Gastroesophageal sphincter (tissue), 4 donors: ENCODE measurements at places on chromosomes 11 and 22.

DNA sequence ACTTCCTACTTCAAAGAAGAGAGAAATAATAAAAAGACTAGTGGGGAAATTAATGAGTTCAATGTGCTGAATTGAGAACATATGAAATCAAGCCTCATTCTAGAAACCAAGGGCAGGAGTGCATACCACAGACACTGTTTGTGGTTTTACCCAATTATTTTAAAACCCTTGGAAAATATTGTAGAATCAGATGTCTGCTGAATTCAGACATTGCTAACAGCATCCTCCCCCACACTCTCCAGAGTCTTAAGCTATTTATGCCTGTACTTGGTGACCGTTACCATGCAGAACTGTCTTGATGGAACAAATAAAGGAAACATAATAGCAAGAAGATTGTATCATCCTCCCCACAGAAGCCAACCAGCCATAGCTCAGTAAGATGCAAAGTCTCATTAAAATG, 850.1 kb downstream of the NTM start:
- ATAC-seq, result no peak

DNA sequence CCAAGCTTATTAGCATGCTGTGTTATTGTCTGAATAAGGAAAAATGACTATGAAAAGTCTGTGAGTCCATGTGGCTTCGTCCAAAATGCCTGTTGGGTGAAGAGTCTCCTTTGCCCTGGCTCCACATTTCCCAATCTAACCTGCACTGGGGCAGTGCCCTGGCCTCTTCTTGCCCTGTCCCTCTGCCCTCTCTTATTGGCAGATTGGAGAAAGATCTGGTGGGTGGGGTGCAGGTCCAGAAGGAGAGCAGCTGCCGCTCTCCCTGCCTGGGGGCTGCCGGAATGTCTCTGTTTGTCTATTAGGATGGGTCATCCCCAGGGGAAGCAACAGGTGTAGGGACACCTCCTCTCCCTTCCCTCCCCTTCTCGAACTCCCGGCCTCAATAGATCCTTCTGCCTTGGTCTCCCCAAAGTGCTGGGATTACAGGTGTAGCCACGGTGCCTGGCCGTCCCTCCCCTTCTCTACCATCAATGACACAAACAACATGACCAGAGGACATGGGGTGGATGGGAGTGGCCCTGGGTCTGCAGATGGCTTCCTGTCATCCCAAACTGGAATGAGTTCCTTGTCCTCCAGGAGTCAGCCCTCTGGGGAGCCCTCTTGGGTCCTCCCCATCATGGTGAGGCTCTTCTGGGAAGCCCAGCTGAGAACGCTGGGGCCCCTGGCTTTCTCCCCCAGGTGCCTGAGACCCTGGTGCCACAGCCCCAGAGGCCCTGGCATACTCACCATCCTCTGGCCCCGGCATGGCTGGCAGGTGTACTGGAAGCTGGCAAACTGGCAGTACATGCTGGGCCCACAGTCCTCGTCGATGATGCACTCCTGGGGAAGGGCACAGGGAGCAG, 40.5 kb downstream of the DKK3 start:
- no peak for ATAC-seq

GRCh38 chr11:12215181-12215593, 104.8 kb downstream of the MICAL2 start:
- ATAC-seq, result no peak

GRCh38 chr11:133545199-133545803, 13.0 kb upstream of the OPCML start:
- ATAC-seq, result no peak

- ATAC-seq, result peak; percentile 39
Observed at GRCh38 chr11:34585735-34586487, 35.0 kb upstream of the EHF start.

DNA sequence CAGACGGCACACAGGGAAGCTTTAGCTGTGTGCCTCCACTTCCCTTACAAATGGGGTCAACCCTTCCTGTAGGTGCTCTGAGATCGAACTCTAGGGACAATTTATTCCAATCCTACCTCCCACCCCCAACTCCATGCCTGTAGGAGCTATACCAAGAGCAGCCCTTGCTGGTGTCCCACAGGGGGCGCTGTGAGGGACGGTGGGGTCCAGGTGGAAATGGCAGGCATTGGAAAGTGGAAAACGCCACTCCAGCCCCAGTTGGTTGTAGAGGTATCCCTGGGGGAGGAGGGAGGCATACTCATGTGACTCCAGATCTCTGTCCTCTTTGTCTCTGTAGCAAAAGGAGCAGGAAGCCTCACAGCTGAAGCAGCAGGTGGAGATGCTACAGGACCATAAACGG, 161.3 kb downstream of the MYO18B start:
- ATAC-seq, result no peak

DNA sequence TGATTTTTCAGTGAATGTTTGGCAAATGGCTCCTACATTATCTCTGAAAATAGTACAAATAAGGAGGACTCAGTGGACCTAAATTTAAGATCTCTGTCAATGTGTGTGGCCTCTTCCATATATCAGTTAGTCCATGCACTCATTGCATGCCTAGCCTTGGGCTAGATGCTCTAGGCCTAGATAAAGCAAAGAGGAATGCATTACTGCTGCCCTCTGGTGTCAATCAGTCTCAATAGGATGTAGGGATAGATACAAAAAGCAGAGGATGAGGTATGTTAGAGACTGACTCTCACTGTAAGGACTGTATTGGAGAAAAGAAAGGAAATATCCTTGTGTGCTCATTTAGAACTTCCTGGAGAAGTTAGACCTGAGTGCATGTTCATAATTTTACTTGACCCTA, 42.0 kb downstream of the MS4A2 start:
- ATAC-seq, result no peak

- ATAC-seq, result no peak
Observed at GRCh38 chr11:35121326-35121865, 17.6 kb upstream of the CD44 start.

GRCh38 chr11:19872512-19873145, 160.0 kb downstream of the NAV2 start:
- ATAC-seq, result no peak

DNA sequence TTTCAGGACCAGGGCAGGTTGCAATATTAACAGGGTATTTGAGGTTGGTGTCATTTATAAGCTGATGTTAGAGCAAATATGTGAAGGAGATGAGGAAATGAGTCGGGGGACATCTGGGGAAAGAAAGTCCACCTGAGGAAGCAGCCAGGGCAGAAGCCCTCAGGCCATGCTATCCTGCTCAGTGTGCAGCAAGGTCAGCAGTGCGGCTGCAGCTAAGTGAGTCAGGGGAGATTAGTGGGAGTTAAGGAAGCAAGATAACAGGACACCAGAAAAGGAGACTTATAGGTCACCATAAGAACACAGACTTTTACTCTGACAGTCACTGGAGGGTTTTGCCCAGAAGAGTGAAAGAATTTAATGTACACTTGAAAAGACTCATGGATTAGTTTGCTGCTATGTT, 468.9 kb downstream of the NTM start:
- no peak for ATAC-seq

DNA sequence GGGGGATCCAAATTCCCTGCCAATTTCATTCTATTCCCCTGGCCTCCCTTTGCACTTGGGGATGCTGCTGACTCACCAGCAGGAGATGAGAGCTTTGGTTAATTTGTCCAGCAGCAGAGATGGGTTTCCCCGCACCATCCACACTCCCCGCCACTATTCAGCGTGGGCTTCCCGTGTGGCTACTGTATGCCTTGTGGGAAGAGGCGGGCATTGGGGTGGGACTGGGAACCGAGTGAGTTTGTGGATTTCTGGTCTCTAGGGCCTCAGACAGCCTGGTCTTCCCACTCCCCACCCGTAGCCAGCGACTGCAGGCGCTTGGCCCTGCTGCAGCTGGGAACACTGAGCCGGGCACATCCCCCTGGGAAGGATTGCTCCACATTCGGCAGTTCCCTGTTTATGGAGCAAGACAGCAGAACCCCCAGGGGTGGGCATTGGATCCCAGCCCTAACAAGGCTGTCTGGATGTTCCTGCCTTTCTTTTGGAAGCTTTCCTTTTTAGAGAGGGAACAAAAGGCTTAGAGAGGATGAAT, 23.4 kb downstream of the KIAA1671 start:
- peak; percentile 65 for ATAC-seq

DNA sequence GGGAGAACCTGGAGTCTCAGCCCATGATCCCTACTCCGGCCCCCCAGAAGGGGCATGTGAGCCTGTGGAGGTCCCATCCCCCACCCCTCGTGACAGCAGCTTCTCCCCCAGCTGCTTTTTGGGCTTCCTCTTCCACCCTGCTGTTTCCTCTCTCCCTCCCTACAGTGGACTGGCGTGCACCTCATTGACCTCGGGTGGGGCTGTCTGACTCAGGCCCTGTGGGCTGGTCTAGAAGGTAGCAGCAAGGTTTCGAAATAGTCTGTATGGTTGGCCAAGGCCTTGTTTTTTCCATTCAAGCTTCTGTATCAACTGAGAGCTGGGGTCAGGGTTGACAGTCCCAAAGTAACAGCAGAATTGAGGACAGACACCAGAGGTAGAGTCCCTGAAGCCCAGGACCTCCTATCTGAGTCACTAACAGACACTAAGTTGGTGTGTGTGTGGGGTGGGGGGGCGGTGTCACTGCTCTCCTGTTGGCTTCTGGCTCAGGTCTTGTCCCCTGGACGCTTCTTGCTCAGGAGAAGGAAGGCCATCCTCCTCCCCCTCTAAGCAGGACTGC, 7.7 kb downstream of the SLC37A2 start:
- peak; percentile 89 for ATAC-seq

GRCh38 chr11:59560702-59561473, 49.5 kb downstream of the OR4D9 start:
- peak; percentile 90 for ATAC-seq

GRCh38 chr11:92670308-92670890, 299.1 kb upstream of the MTNR1B start:
- no peak for ATAC-seq

DNA sequence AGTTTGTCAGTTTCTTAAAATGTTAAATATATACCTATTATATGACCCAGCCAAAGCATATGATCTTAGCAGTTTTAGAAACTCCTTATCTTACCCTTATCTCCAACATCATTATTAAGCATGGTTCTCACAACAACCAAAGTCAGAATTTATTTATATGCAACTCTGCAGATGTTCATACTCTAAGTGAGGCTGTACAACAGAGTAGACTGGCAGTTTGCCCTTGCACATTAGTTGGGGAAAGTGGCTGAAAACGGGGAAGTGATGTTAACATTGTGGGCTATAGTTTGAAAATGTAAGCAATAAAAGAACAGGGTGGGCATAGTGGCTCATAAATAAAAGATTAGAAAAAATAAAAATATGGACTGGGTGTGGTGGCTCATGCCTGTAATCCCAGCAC, 49.7 kb downstream of the ATG16L2 start:
- no peak for ATAC-seq

- ATAC-seq, result no peak
Observed at GRCh38 chr11:111942829-111943228, 5.7 kb downstream of the DIXDC1 start.

GRCh38 chr11:111696556-111696955, 69.6 kb downstream of the PPP2R1B start:
- no peak for ATAC-seq

DNA sequence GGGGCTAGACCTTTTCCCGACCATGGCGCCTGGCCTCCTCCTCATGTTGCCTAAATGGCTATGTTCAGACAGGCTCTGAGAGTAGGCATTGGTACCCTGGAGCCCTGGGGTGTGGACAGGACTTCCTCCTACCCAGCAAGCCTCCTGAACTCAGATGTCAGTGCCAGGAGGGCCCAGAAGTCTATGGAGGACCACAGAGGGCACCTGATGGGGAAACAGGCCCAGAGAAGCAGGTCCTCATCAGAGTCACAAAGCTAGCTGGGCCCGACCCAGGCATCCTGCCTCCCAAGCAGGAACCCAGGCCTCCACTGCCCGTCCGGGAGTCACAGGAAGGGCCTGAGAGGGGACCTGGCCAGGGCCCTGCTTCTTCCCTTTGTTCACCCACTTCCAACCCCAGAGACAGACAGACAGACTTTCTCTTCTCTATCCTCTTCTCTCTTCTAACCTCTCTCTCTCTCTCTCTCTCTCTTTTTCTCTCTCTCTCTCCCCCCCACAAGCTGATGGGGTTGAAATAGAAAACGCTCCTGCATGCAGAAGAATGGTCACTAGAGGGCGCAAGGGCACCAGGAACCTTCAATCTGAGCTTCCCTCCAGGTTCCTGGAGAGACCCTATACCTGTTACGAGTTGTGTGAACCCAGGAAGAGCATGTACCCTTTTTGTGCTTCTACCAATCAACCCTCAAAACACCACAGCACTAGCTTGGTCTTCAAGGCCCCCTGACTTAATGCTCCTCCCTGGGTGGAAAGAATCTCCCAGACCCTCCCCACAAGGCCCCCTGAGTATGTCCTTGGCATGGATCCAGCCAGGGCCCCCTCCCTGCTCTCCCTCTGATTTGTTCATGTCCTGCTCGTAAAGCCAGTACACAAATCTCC, 27.1 kb downstream of the ARAP1 start:
- ATAC-seq, result no peak

- no peak for ATAC-seq
Observed at GRCh38 chr22:30079952-30080533, at the start of gene HORMAD2. Gene HORMAD2 (plus strand): TSS chr22:30080464. CDS start chr22:30093953, 13,489 bp downstream.

GRCh38 chr11:112186304-112186703, 11.0 kb downstream of the BCO2 start:
- ATAC-seq, result no peak

GRCh38 chr11:102347462-102348370, 702 bp downstream of the BIRC2 start:
- ATAC-seq, result peak; percentile 14

DNA sequence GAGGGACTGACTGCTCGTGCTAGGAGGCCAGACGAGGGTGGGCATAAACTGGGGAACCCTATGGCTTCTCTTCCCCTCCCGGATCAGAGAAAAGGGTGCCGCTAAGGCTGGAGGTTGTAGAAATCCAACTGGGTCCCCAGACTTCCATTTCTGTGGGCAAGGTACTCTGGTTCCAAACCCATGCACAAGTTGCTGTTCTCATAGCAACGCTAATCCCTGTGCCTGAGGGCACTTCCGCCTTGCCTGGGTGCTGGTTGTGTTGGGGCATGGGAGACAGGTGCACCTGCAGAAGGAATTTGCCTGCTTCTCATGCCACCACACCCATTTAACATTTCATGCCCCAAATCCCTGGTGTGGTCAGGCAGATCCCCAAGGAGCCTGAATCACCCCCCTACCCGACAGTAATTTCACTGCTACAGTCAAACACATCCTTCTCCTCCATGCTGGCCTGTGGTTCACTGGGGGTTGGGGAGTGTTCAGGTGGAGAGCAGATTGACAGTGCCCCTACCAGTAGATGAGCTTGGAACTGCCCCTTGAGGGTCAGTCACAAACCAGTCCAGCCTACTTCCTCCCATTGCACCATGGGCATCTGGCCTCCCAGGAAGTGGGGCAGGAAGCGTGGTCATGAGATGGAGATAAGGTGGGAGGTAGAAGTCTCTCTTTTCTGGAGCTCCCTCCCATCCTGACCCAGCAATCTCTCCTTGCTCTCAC, 1.2 kb downstream of the C2CD2L start:
- ATAC-seq, result no peak
